Left lung (tissue), 14 donors: ENCODE measurements at places on chromosomes 3 and 15. TPM values are rescaled to one million over a fixed set of nuclear protein-coding genes. Genes with fewer than 3 reads are reported as not detected.

GRCh38 chr3:124587053-124587408 is 143.2 kb upstream of the UMPS start:
- H3K27ac ChIP-seq = peak overlapping the region; percentile 23
- peak; percentile 52 for DNase-seq
- no peaks in the 10 kb centered on the region for H3K36me3 ChIP-seq

- no peak for DNase-seq
- no peak overlapping the region for H3K27ac ChIP-seq
- H3K4me1 ChIP-seq = no peaks in the 10 kb centered on the region
- H3K36me3 ChIP-seq = no peaks in the 10 kb centered on the region
- no peaks in the 10 kb centered on the region for H3K27me3 ChIP-seq
These were observed 11.7 kb upstream of the PDCD6IP start for GRCh38 chr3:33786565-33787327.

Gene CACNA2D2
- total RNA-seq = 86.6 TPM

- no peak overlapping the region for H3K4me3 ChIP-seq
- H3K4me1 ChIP-seq = no peaks in the 10 kb centered on the region
- no peaks in the 10 kb centered on the region for H3K27me3 ChIP-seq
- DNase-seq = no peak
- H3K36me3 ChIP-seq = no peaks in the 10 kb centered on the region
These were observed 226.0 kb upstream of the TPM1 start for GRCh38 chr15:62816342-62817069.
